ENCODE measurements at places on chromosomes 1 and 21. TPM values are rescaled to one million over a fixed set of nuclear protein-coding genes. Genes with fewer than 3 reads are reported as not detected.

Gene SIPA1L2
- total RNA-seq: 34.2 TPM

Gene RO60
- total RNA-seq: 349 TPM

Gene PLPPR5
- total RNA-seq: 70.9 TPM

Gene TDRKH
- 17.1 TPM for total RNA-seq

Gene DTL
- total RNA-seq: 2.9 TPM

Gene OLFM3
- 28.9 TPM for total RNA-seq

Gene FAM177B
- not detected for total RNA-seq

Gene CSMD2
- 23.6 TPM for total RNA-seq

Gene TMEM81
- total RNA-seq: 3.3 TPM

Gene ARHGAP30
- 0.82 TPM for total RNA-seq

Gene EMC1
- total RNA-seq: 75.0 TPM

Gene CRABP2
- 7.7 TPM for total RNA-seq

Gene GPR37L1
- total RNA-seq: 0.82 TPM

Gene ACOT7
- 40.8 TPM for total RNA-seq

Gene FOXO6
- total RNA-seq: 3.7 TPM

Gene MLLT11
- 95.8 TPM for total RNA-seq

Gene SERPINC1
- not detected for total RNA-seq

Gene KHDRBS1
- 105 TPM for total RNA-seq

Gene SPRR5
- not detected for total RNA-seq

Gene KAZN
- 17.1 TPM for total RNA-seq

Gene LCE1F
- not detected for total RNA-seq

Gene STIL
- total RNA-seq: 7.7 TPM

Gene EDARADD
- 3.7 TPM for total RNA-seq

Gene CD53
- 9.8 TPM for total RNA-seq

Gene MYBPH
- total RNA-seq: not detected

Gene RNF186
- not detected for total RNA-seq

Gene NCMAP
- total RNA-seq: under 0.01 TPM

Gene GNAT2
- total RNA-seq: not detected

Gene ECM1
- 0.41 TPM for total RNA-seq

Gene TTC24
- not detected for total RNA-seq

Gene RPE65
- total RNA-seq: 0.41 TPM

Gene ITLN2
- not detected for total RNA-seq

Gene L1TD1
- total RNA-seq: 0.41 TPM

Gene TFF2
- total RNA-seq: not detected

Gene PRDM16
- total RNA-seq: 1.6 TPM

Gene C1QB
- 5.3 TPM for total RNA-seq

Gene CHRM3
- total RNA-seq: 39.1 TPM

Gene TRIM67
- total RNA-seq: 24.1 TPM

Gene ANKRD34A
- 1.6 TPM for total RNA-seq

Gene RHOC
- total RNA-seq: 35.1 TPM

Gene PLD5
- 2.0 TPM for total RNA-seq

Gene TMCC2
- total RNA-seq: 33.0 TPM

Gene INAVA
- total RNA-seq: 0.82 TPM

Gene AQP10
- total RNA-seq: not detected

Gene GJA8
- not detected for total RNA-seq

Gene SPATA21
- not detected for total RNA-seq

Gene OR10Z1
- not detected for total RNA-seq

Gene FHAD1
- total RNA-seq: 0.41 TPM
